ENCODE measurements at places on chromosomes 4 and X. TPM values are rescaled to one million over a fixed set of nuclear protein-coding genes. Genes with fewer than 3 reads are reported as not detected.

GUCY1A1 gene
- not detected for total RNA-seq

ODAM gene
- not detected for total RNA-seq

HERC5 gene
- total RNA-seq, result 21.2 TPM

- DNase-seq, result no peak
- H3K27me3 ChIP-seq, result no peaks in the 10 kb centered on the region
These were observed 345.1 kb upstream of the TACR3 start for GRCh38 chr4:104064646-104065577.

DNA sequence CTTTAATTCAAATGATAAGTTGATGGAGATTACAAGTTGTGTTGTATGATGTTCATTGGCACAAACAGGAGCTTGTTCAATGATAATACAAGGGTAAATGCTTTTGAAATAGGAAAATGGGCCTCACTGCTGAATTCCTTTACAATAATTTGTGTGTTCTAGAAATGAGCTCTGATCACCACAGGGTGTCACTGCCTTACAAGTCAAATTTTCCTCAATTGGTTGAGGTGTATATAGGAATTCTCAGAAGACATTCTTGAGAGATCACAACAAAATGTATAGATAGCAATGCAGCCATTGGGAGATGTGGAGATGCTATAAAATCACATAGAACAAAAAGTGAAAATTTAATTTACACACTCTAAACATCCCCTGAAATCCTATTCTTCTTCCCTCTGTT lies 49.6 kb downstream of the KLF8 start:
- H3K27me3 ChIP-seq, result no peaks in the 10 kb centered on the region
- H3K4me1 ChIP-seq, result peaks cover 11% of the 10 kb centered on the region
- peak; percentile 1 for DNase-seq
- H3K27ac ChIP-seq, result no peak overlapping the region

GRCh38 chr4:110680265-110680664 lies 57.4 kb upstream of the PITX2 start:
- H3K27ac ChIP-seq, result no peak overlapping the region
- no peaks in the 10 kb centered on the region for H3K4me1 ChIP-seq
- H3K4me3 ChIP-seq, result no peak overlapping the region
- no peak for DNase-seq

Measured in activated T-helper 1 cell treated with anti-CD3 and anti-CD28 coated beads, Interleukin-12 subunit alpha, Interleukin-12 subunit beta, Interleukin-2, Interleukin-4 antibody, amounts not matched to agents 30 ng/mL and 10 ng/mL and 1 ng/mL, durations not matched to agents 14 hours and 24 hours and 36 hours (primary cell).